Diencephalon (tissue), 1 donor: ENCODE measurements at places on chromosomes 4 and X. TPM values are rescaled to one million over a fixed set of nuclear protein-coding genes. Genes with fewer than 3 reads are reported as not detected.

The YIPF6 gene
- total RNA-seq: 33.2 TPM

The ARX gene
- 10.4 TPM for total RNA-seq

The UGT2B17 gene
- not detected for total RNA-seq

The PPP3CA gene
- total RNA-seq: 178 TPM

The ENPEP gene
- total RNA-seq: 3.0 TPM

The UTP14A gene
- 9.7 TPM for total RNA-seq

The PLP1 gene
- total RNA-seq: 43.8 TPM
